Immature natural killer cell (primary cell): ENCODE measurements at places on chromosomes 2 and 18. TPM values are rescaled to one million over a fixed set of nuclear protein-coding genes. Genes with fewer than 3 reads are reported as not detected.

DNA sequence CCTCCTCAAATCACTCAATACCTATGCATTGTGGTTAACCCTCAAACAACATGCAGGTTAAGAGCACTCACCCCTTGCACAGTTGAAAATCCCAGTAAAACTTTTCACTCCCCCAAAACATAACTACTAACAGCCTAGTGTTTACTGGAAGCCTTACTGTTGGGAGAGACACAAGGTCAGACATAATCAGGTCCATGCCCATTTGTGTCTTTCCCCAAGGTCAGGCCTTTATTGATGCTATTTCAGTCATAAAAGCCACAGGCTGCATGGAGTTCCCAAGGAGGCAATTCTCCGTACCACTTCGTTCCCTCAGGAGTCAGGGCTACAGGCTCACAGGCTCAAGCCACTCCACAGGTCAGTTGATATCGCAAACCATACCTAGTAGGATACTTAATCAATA lies 180.2 kb downstream of the NCK2 start:
- no peak for DNase-seq

DNA sequence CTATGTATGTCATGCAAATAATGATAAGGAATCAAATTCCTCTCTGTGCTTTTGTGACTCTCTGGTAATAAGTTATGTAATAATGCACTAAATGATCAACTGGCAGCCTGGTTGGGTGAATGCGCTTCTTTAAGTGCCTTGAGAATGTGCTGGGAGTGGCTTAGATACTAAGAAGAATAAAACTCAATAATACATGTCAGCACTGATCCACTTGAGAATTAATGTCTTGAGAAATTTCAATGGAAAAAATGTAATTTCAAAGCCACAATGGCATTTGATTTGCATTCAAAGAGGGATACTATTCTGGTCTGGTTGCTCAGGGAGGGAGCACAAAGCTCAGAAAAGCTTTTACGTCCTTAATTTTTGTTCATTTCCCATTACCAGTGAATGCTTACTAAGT lies 137.7 kb upstream of the MMADHC start:
- no peak for DNase-seq

DNA sequence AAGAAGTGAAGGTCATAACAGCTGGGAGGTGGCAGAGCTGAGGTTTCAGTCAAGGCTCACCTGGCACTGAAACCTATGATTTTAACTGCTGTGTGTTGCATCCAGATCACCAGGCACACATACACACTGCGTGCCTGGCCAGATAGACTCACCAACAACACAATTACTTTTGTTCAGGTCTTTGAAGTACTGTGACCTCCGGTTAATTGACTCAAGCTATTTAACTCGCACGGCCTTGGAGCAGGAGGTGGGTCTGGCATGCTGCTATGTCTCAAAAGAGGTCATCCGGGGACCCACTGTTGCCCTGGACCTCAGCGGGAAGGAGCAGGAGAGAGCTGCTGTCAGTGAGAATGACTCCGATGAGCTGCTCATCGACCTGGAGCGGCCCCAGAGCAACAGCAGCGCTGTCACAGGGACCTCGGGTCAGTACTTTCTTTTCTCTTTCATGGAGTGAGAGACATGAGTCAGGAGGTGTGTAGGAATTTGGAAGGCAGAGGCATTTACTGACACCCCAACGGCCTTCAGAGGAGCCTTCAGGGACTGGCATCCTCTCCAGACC lies 104.1 kb downstream of the ESCO1 start:
- DNase-seq, result no peak

DNA sequence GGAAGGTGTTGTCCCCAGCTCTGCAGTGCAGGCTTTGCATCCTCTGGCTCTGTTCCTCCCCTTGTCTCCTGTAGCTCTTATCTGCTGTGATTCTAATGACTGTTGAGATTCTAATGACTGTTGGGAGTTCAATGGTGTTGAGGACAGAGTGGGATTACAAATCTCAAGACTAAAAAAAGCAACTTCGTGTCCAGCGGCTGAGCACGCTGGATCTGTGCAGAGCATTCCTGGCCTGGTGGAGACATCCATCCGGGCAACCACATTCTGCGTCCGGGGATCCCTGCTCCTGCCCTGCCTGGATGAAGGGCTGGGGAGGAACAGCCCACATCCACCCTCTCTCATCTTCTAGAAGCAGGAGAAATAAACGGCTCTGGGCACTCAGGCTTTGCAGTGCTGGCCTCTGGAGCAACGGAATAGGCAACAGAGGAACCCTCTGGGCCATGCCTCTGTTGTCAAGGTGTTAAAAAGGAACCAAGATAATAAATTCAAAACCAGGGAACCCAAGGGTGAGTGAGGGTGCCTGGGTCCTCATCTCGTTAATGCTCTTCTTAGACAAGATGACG lies 106.7 kb upstream of the ASB18 start:
- no peak for DNase-seq

DNA sequence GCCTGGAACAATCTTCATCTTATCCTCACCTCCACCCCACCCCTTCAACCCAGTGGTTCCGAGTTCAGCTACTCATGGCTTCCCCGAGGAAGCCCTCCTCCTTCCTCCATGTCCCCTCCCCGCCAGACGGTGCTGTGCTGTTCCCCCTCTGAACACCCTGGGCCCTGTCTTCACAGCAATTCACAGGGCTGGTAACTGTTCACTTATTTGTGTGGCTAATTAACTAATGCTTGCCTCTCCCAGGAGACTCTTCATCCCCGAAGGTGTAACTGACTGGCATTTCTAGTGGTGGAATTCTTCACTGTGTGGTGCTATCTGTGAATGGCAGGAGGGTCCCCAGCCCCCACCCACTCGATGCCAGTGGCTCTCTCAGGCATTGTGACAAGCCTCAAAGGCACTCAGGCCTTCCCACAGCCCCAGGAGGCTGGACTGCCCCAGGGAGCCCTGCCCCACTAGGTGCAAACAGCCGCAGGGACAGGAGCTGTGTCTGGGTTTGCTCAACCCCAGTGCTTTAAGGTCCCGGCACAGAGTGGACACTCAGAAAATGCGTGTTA lies 133.7 kb upstream of the ID2 start:
- DNase-seq, result no peak

- no peak for DNase-seq
Observed at GRCh38 chr2:41446266-41446665, 601.6 kb upstream of the PKDCC start.

DNA sequence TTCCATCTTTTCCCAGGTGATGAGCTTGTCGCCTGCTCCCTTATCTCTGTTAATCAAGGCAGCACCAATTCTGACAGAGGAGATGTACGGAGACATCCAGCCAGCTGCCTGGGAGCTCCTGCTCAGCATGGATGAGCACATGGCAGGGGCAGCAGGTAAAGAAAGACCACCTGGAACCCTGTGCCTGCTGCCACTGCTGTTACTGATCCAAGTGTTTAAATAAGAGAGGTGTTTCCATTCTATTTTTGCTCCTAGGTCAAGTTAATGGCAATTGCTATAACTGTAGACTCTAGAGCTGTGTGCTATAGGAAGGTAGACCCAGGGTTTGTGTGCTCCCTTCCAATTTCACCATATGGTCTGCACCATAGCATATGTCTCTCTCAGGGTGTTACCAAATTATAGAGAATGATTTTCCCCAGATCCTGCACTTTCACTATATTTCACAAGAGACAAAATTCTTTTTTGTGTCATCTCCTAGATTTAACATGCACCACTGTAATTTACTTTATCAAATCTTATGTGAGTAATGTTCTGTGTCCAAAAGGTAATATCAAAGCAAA lies 88.6 kb upstream of the RPE start:
- DNase-seq, result no peak

DNA sequence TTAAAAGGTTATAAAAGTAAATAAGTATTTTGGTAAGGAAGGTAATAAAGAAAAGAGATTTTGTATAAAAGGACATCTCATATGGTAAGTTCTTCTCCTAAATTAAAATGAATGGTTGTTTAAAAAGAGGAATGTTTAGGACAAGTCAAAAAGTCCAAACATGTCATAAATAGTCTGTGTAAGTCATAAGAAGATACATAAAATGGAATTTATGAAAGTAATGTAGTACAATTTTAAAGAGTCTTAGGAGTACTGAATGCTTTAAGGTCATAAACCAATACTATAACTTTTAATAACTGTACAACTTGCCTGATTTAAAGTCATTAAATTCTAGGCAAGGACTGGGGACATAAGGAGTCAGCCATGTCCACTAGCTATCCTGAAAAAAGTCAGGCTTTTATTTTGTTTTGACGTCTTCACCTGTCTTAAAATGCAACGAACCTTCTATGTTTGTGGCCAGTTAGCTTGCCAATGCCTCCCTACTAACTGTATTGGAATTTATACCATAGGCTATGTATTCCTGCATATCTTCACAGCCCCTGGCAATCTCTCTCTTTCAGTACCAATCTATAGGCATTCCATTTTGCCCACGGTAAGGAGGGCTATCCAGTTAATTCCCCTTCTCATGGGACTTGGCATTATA lies 312.3 kb upstream of the LRRTM4 start:
- no peak for DNase-seq

- DNase-seq, result no peak
Observed at GRCh38 chr18:8673256-8674209, 31.8 kb upstream of the MTCL1 start.

- DNase-seq, result no peak
Observed at GRCh38 chr2:193985272-193985671, 1671.8 kb upstream of the SLC39A10 start.

DNA sequence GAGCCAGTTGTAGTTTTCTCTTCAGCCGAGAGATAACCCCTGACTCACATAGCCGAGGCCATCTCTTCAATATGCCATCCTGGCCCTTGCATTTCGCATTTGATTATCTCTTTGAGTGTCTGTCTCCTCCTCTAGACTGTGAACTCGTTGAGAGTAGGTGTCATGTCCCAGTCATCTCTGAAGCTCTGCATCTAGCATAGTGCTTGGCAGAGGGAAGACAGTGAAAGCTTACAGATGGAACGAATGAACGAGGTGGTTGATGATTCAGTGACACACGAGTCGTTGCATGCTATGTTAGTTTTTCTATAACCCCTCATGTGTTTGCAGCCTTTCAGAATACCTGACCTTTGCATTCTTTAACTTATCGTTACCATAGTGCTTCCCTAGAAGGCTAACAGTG lies 59.9 kb upstream of the CYRIA start:
- no peak for DNase-seq

DNA sequence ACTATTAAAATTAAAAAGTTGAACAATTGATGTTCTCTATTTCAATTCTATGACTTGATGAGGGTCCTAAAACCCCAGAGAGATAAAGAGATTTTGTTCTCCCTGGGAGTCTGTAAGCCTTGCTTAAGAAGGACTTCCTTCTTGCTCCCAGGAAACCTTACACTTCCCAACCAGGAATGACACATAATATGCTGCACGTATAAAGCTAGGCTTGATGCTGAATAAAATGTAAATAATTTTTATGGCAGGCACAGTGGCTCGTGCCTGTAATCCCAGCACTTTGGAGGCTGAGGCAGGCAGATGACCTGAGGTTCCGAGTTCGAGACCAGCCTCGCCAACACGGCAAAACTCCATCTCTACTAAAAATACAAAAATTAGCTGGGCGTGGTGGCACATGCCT lies 27.8 kb downstream of the SPIRE1 start:
- DNase-seq, result no peak

DNA sequence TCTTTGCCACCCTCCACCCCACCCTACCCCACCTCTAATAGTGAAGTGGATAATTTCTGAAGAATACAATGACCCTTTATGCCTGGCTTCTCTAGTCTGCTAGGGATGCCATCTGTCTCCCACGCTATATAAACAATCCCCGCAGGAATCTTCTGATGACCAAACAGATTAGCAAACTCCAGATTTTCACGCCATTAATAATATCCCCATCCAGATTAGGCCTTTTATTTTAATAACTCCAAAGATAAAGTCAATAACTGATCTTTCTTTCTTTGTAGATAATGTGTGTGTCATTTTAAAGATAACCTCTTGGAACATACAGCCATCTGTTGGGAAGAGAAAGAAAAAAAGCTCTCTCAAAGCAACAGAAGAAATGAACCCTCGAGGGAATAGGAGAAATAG lies 47.9 kb upstream of the CCDC150 start:
- DNase-seq, result no peak

DNA sequence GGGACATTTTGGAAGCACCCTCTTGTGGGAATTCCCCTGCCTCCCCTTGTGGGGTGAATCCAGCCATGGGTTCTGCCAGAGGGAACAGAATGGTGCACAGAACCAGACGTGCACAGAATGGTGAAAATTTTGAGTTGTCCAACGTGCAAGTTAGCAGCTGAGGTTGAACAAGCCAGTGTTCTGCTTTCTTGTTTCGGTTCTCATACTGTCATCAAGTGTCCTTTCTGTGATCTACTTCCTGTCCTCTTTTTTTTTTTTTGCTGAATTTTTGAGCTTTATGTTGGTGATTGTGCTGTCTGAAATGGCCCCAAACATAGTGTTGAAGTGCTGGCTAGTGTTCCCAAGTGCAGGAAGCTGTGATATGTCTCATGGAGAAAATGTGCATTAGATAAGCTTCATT lies 21.5 kb upstream of the REEP1 start:
- no peak for DNase-seq

DNA sequence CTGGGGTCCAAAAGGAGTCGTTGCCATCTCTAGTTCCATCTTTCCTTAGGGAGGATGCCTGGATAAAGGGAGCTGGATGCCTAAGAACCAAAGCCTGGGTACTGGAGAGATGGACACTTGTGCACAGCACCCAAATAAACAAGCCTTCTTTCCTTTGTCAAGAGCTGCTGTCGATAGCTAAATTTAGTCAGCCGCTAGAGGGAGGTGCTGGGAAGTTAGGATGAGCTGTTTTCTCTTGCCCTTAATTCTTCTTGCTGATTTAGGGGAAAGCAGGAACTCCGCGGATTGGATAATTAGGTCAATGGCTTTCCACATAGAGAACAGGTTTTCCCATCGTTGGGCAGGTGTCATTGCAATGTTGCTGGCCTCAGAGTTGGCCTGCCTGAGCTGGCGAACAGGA lies 30.9 kb upstream of the SERPINB12 start:
- no peak for DNase-seq

DNA sequence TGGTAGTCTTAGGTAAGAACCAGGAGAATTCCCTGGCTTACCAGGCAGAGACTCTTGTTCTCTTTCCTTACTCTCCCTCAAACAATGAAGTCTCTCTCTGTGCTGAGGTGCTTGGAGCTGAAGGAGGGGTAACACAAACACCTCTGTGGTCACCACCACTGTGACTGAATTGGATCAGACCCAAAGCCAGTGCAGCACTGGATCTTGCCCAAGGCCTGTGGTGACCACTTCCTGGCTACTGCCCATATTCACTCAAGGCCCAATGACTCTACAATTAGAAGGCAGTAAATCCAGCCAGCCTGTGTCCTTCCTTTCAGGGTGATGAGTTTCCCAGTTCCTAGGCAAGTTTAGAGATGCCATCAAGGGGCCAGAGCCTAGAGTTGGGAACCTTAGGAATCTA lies 706.8 kb downstream of the SLC4A3 start:
- DNase-seq, result no peak

- DNase-seq, result no peak
Observed at GRCh38 chr2:1010415-1010930, 59.8 kb downstream of the SNTG2 start.

GRCh38 chr2:161131074-161131680 lies 29.1 kb upstream of the TANK start:
- no peak for DNase-seq

GRCh38 chr2:239561446-239562001 lies 160.7 kb upstream of the HDAC4 start:
- no peak for DNase-seq

Gene CNTNAP5
- polyA plus RNA-seq, result not detected

Gene MALT1
- polyA plus RNA-seq, result 30.6 TPM

Gene LRP2
- not detected for polyA plus RNA-seq

Gene NR4A2
- 21.7 TPM for polyA plus RNA-seq

Gene SULT1C4
- not detected for polyA plus RNA-seq

Gene NOTO
- polyA plus RNA-seq, result not detected

Gene DYNAP
- not detected for polyA plus RNA-seq

Gene SLC4A3
- polyA plus RNA-seq, result not detected
